ENCODE measurements at places on chromosomes 13 and 19. TPM values are rescaled to one million over a fixed set of nuclear protein-coding genes. Genes with fewer than 3 reads are reported as not detected.

- no peak for DNase-seq
Measured at GRCh38 chr13:59734393-59734792, 429.3 kb downstream of the DIAPH3 start.

DNA sequence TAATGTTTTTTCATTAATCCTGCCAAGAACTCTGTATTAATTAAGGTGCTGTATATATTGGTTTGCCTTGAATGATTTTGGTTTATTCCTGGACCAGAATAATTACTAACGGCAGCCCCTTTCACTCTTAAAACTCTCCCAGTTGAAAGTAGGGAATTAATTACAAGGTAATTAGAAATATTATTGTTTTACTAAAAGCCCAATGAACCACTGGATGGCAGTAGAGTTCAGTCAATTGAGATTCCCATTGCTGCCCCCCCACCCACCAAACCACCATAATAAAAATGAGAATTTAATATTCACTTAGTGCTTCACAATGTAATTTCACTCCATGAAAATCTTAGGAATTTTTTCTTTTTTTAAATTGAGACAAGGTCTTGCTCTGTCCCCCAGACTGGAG is 13.7 kb downstream of the WBP4 start:
- DNase-seq = peak; percentile 37

DNA sequence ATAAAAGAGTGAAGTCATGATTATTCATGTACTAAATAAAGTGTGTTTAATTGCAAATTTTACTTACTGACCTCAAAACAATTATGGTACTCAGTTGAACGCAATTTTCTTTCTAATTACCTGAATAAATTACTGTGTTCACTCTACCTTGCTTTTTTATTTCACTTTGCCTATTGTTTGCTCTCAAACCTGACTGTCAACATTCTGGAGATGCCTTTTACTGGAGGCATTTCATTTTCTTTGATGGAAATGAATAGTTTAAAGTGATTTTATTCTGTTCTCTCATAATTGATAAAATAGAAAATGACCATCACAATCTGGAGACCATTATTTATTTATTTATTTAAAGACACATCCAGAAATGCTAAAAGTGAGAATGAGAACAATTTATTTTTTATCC is 811.5 kb upstream of the ATXN8OS start:
- no peak for DNase-seq

- DNase-seq = no peak
Measured at GRCh38 chr13:93290503-93290902, 63.9 kb downstream of the GPC6 start.

DNA sequence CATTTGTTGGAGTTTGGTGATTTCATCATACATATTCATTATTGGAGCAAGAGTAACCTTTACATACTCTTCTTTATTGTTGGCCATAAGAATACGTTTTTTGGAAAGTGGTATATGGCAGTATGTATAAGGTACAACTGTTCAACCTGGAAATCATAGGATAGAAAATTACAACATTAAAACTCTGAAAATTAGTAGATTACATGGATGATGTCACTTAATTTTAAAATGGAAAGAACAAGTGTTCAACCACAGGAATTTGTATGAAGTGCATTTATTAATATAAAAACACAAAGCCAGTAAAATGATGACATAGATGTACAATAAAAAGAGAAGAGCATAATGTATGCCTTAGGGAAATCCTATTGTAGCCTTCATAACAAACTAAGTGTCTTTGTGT is 7.3 kb upstream of the ZNF155 start:
- DNase-seq = no peak

MAP2K2 gene
- total RNA-seq = 201 TPM

SLC10A2 gene
- total RNA-seq = not detected

B9D2 gene
- total RNA-seq = 5.0 TPM

KASH5 gene
- total RNA-seq = not detected

ZAR1L gene
- not detected for total RNA-seq

All from myocyte (in vitro differentiated cells).